Smooth muscle cell of the umbilical artery (primary cell): ENCODE measurements at places on chromosomes 11 and 22. TPM values are rescaled to one million over a fixed set of nuclear protein-coding genes. Genes with fewer than 3 reads are reported as not detected.

Gene PNPLA3
- 5.3 and 7.5 TPM in 2 replicates for total RNA-seq

Gene TRABD
- 19.9 and 32.9 TPM in 2 replicates for total RNA-seq

Gene BTBD18
- not detected in 2 replicates for total RNA-seq

Gene KRTAP5-10
- not detected in 2 replicates for total RNA-seq

Gene DRG1
- total RNA-seq, result 56.1 and 69.5 TPM in 2 replicates

Gene LSP1
- total RNA-seq, result 2.0 and 2.7 TPM in 2 replicates
